ELR (cell line): ENCODE measurements at places on chromosomes 7 and 10.

DNA sequence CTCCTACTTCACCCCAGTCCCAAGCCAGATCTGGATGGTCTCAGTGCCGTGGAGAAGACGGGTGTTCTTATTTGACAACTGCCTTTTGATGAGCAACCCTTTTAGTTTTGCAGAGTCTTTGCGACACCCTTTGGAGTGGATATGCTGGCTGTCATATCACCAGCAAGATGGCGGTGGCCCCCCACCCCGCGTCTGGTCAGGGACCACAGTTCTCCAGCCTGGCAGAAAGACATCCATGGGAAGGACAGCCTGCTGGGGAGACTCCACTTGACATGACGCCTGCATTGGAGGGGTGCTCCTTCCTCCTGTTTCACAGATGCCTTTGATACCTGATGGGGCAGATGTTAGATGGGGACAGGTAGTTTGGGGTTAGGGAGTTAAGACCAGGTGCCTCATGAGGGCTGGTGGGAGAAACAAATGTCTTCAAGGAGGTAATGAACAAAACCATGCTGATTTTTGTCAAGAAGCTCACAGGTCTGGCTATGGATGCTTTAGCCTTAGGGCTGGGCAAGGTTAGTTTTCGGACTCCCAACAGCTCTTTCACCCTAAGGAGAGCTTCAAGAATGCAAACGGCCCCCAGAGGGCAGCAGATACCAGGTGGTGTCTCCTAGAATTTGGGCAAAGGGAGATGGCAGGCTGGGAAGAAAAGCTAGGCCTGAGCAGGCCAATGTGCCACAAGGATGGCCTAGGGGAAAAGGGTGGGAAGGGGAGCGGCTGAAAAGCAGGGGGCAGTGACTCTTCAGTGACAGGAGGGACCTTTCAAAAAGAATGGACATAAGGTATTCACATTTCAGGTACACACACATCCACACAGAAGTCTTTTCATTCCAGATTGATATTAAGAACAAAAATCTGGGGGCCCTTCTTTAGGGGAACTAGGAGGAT, 95.2 kb downstream of the CLEC2L start:
- peak; percentile 53 for DNase-seq

DNA sequence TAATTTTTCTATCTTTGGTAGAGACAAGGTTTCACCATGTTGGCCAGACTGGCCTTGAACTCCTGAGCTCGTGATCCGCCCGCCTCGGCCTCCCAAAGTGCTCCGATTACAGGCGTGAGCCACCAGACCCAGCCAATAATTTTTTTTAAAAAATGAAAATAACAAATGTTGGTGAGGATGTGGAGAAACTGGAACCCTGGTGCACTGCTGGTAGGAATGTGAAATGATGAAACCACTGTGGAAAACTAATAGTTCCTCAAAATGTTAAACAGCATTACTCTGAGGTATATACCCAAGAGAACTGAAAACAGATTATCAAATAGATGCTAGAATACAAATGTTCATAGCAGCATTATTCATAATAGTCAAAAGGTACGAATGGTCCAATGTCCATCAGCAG, 23.0 kb upstream of the YWHAG start:
- DNase-seq, result no peak

DNA sequence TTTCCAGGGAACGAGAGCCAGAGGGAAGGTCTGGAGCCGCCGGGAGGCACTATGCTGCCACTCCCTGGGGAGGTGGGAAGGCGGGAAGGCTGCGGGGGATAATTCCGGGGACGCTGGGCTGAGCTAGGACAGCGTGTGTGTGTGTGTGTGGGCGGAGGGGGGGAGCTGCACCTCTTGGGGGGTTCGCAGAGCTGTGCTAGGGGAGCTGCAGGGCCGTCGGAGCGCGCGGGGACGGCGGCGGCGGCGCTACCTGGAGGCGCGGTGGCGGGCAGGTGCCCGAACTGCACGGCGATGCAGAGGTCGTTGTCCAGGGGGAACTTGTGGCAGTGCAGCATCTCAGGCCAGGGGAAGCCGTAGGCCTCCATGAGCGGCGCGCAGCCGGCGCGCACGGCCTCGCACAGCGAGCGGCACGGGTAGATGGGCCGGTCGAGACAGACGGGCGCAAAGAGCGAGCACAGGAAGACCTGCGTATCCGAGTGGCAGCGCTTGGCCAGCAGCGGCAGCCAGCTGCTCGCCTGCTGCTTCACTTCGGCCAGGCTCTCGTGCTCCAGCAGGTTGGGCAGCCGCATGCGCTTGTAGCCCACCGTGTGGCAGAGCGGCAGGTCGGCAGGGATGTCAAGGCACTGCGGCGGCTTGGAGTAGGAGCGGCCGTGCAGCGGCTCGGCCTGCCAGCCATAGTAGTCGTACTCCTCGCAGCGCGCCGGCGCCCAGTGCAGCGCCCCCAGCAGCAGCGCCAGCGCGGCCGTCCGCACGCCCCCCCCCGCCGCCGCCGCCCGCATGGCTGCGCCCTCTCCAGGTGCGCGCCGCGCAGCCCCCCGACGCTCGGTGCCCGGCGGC, 526 bp downstream of the SFRP5 start:
- peak; percentile 32 for DNase-seq

DNA sequence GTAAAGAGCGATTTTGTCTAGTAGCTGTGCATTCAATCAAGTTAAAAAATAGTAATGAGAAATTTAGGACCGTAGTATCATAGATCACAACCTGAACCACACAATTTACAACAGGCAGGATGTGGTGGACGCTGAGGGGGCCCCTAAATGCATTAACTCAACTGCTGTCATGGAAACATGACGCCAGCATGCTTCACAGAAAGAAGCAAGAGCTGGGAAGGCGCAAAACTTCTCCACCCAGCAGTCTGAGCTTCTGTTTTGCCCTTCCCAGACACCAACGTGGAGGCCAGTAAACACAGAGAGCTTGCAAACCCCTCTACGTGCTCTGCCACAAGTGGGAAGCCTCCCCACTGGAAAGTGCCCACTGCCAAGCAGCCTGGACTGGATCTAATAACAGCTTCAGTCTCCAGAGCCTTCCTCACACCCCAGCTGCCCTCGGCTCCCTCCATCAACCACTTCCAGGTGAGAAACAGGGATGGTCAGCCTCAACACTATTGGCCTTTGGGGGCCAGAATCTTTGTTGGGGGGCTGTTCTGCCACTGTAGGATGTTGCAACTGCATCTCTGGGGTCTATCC, 151.8 kb downstream of the SFMBT2 start:
- no peak for DNase-seq

DNA sequence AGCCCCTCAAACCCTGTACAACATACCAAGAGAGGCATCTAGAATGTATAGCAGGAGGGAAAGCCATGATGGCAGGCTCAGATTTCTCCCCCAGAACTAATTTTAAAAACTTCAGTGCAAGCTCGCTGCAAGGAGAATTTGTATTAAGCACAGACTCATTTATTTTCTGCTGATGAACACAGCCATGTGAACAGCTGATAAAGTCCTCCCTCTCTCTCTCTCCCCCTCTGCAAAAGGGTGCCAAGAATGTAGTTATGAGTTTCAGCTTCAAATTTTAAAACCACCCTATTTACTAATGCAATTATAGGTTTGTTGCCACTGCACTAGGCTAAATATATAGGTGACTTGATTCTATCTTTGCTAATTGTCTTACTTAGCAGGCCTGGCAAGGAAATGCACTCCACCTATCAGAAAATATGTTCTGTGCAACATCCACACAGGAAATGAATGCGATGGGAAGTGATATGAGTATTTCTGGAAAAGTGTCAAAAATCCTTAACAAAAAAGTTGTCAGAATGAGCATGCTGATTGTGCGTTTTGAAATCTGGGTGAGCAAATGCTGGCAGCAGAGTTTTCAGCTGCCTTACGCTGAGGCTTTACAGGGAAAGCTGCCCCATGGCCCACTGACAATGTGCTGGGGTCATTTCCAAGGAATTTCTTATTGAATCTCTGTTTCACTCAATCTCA, 43.4 kb upstream of the GHITM start:
- no peak for DNase-seq

- no peak for DNase-seq
Measured at GRCh38 chr10:76784076-76784475, 853.5 kb downstream of the KCNMA1 start.

GRCh38 chr10:31584098-31584631, 265.1 kb downstream of the ZEB1 start:
- DNase-seq, result no peak

DNA sequence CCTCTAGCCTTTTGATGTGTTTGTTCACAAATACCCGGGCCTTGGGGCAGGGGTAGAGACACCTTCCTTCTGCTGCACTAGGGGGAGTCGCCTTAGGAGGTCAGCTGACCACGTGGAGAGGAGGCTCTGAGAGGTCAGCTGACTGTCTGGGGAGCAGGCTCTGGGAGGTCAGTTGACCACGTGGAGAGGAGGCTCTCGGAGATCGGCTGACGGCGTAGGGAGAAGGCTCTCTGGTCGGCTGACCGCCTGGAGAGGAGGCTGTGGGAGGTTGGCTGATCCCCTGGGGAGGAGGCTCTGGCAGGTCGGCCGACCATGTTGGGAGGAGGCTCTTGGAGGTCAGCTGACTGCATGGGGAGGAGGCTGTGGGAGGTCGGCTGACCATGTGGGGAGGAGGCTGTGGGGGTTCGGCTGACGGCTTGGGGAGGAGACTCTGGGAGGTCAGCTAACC, 59.6 kb upstream of the LYZL1 start:
- DNase-seq, result no peak

- peak; percentile 30 for DNase-seq
Measured at GRCh38 chr7:108091461-108091831, 38.7 kb downstream of the LAMB4 start.

- no peak for DNase-seq
Measured at GRCh38 chr7:82284936-82285519, 158.5 kb downstream of the CACNA2D1 start.

DNA sequence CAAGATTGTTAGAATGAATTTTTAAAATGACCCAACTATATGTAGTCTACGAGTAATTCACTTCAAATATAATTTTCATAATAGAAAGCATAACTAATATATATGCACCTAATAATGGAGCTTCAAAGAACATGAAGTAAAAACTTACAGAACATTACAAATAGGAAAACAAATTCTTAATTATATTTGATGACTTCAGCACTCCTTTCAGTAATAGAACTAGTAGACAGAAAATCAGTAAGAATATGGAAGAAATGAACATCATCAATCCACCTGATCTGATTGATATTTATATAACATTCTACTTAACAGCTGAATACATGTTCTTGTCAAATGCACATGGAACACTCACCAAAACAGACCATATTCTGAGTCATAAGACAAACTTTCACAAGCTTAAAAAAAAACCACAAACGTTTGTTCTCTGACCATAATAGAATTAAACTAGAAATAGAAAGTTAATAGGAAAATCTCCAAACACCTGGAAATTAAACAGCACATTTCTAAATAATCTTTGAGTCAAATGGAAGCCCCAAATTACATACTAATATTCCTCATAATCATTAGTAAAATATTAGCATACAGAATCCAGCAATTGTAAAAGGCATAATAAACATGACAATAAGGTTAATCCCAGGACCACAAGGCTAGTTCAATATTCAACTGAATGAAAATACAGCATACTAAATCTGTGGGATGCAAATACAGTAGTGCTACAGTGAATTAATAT, 48.0 kb downstream of the BRAF start:
- peak; percentile 76 for DNase-seq

GRCh38 chr10:132974886-132975830, 32.8 kb upstream of the CFAP46 start:
- no peak for DNase-seq

DNA sequence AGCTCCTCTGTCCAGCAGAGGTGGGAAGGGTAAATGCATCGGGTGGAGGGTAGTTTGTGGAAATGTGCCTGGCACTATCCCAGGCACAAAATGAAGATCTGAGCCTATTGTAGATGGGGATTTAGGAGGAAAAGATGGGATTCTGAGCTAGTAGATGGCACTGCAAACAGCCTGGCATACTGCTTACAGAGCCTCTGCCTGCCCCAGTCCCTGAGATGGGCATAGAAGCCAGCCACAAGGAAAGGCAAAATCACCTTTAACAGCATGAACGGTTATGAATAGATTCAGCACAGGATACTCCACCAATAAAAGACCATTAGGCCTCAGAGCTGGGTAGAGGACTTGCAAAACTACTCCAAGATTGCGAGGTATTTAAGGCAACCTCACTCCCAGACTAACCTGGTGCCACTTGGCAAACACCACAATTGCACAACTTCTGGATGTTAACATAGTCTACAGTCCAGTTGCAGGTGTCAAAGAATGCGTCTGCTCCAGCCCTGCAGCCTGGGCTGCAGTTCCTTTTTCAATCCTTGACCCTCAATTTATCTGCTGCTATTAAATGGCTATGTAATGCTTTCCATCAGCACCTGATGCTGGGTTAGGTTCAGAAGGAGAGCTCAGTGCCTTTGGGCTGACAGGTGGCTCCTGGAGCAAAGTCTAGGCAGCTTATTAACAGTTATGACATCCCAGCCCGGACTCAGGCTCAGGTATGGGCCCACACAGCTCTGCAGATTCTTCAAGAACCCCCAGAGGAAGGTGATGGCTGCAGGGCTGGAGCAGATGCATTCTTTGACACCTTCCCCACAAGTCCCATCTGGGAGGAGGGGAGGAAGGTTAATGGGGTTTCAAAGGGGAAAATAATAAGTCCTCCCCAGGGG, 34.0 kb downstream of the CDHR3 start:
- no peak for DNase-seq

GRCh38 chr10:133264461-133264860, 12.2 kb downstream of the ADAM8 start:
- no peak for DNase-seq

DNA sequence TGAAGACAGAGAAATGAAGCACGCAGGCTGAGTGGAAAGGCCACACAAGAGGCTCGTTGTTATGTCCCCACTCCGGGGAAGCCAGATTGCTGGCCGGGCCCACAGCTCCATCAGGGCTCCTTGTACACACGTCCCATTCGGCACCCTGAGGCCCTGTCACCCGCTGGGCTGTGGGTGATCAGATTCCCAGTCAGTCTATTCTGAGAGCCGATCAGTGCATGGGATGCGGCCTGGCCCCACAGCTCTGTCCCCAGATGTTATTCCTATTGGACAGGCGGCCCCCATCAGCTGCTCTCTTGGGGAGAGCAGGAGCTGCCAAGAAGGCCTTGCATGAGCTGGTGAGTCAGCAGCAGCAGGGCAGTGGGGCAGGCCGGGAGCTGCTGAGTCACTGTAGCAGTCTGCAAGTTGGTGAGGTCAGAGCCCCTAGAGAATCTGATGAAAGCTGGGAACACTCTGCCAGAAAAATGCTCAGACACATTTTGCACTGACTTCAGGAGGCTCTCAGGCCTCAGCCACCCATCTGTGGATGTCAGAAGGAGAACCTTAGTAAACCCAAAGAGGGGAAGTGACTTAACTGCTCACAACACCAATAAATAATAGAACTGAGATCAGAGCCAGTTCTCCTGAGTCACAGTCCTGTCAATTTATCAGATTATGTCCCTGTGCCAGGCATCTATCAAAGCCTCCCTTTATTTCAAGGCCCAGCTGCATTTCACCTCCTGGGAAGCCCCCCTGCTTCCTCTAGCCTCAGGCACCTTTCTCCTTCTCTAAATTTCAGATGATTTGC, 9.4 kb upstream of the PSAP start:
- DNase-seq, result peak; percentile 99

GRCh38 chr7:21579341-21580072, 36.7 kb downstream of the DNAH11 start:
- no peak for DNase-seq

DNA sequence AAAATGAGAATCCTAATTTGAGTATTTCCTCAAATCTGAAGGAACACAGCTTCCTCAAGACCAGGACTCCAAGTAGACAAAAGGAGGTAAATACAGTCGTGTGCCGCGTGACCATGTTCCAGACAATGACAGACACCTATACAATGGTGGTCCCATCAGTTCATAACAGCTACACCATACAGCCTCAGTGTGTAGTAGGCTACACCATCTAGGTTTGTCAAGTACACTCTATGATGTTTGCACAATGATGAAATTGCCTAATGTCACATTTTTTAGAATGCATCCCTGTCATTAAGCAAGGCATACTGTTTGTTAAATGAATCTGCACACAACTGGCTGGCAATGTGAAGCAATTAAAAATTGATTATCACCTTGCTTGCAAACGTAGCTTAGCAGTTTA, 107.9 kb downstream of the PROSER2 start:
- DNase-seq, result no peak
